ENCODE measurements at places on chromosomes 5 and 9.

DNA sequence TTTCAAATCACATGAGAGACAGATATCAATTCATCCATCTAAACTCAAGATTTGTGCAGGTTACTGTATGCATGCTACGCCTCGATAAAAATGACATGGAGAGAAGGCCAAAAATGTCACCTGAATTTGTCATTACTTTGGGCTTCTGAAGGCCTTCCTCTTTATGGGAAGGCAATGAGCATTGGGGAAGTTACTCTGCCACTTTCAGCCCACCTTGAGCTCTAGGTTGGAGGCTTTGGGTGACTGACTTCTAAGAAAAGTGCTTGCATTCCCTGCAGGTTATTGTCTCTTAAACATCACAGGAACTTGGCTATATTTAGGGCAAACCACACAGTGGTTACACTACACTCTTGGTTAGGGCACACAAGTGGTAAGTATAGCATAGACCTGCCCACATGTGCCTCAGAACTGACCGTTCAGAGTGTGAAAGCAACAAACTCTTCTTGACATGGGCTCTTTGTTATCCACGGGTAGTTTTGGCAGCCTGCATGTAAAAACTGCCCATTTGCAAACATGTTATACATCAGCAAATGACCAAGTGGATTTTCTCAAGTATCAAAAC, 169.5 kb downstream of the ZNF608 start:
- no peak for DNase-seq

DNA sequence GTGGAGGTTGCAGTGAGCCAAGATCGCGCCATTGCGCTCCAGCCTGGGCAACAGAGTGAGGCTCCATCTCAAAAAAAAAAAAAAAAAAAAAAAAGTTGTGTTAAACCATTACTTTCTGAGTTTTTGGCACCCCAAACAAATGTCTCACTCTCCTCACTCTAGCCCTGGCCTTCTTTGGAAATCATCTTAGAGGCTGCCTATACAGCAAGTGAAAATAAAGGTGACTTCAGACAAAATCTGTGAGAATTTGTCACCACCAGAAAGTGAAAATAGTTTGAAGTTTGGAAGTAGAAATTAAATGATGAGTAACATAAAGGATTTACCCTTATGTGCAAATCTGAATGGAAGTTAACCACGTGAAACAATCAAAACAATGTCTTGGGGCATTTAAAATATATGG, 7.2 kb upstream of the ZNF131 start:
- no peak for DNase-seq

DNA sequence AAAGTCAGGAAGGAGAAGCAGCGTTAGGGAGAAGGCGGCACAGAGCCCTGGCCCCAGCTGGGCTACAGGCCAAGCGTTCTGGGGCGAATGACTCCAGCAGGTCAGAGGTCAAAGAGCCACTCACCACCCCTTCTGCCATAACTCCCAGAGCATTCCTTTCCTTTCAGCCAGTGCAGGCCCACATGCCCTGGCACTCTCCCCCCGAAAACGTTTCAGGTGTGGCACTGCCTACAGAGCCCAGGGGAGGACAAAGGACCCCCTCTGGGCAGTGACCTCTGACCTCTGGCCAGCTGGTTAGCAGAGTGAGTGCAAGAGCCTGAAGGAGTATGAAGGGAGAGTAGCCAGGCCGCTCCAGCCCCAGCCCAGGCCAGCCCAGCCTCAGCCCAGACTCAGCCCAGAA, 4.9 kb downstream of the ABCA2 start:
- DNase-seq: no peak

DNA sequence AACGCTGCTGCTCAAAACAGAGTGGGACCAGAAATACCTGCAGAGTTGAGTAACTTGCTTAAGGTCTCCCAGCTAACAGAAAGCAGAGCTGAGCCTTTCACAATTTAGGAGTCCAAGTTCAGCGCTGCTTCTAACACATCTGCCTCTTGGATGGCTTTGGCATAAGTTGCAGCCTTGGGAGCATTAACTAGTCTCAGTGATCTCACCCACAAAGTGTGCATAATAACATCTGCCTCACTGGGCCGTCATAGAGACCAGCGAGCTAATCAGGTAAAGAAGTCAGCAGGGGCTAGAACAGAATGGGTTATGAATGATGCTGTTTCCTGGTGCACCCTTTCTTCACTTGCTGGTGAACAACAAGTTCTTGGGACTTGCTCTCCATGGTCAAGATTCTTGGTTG, 36.5 kb downstream of the WWC1 start:
- no peak for DNase-seq

- no peak for DNase-seq
Observed at GRCh38 chr5:69004676-69005075, 89.1 kb upstream of the SLC30A5 start.

- DNase-seq: no peak
Observed at GRCh38 chr5:126633552-126633951, 32.8 kb downstream of the PHAX start.

DNA sequence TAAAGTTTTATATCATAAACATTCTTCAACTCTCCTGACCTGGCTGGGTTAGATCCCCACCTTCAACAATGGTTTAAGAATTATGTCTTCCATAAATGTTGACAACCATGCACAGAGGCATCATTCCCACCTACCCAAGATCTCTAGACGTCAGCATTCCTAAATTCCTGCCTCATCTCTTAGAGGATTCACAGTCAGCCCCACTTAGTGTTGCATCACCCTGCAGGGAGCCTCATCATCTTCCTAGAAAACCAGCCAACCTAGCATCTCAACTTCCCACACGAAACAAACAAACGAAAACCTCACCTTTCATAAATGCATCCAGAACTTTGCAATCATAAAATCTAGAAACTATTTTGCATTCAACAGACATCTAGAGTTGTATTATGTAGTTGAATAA, 816.1 kb upstream of the C9orf72 start:
- DNase-seq: no peak

GRCh38 chr9:18936094-18936871, 96.7 kb downstream of the SAXO1 start:
- DNase-seq: no peak

DNA sequence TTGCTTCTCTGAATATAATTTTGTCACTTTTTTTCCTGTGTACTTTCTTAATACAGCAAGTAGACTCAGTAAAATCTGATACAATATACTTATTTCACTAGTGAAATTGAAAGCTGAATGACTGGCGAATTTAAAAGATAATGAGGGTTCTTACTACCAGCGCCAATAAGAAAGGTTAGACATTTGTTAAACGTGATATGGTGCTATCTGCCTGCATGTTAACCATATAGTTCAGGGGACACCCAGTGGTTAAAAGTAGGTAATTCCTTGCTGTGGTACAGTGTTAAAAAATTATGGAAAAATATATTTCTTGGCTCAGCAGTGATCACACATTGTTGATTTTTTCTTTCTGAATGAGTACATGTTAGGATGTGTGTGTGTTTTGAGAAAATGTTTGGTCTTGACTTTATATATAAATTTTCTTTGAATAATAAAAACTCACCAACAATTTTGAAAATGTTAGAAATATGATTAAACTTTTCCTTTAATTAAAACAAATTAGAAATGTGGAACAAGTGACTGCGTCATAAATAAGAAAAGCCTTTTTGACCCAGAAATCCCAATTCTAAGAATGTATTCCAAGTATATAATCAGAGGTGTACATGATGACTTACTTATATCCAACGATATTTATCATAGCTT, 25.8 kb downstream of the CAST start:
- DNase-seq: no peak

DNA sequence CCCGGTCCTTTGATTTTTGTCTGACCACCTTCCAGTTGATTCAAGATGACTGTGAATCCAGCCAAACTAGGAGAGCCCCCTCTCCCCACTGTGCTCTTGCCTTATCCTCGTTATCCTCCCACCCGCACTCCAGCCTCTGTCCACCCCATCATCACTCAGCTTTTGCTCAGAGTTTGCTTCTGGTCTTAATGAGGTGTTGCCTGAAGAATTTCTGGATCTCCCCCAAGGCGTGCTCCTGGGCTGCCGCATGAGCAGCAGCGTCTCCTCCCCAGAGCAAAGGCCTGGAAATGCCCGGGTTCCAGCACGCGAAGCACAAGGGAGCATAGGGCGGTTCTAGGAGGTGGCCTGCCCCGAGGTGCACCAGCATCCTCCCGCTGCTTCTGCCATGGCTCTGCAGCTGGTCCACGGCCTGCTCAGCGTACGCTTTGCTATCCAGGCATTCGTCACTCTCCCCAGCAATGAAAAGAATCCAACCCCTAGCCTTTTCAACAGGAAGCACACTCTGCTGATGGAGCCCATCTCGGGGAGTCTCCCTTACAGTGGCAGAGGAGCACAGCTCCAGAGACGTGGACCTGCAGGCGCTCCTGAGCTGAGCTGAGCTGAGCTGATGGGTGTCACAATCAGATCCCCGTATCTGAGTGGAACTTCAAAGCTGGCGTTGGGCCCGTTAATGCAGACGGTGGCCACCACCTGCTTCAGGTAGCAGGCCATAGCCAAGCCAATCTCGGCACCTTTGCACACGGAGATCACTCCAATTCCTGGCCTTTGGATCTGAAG, 50.7 kb downstream of the BAAT start:
- DNase-seq: no peak

GRCh38 chr9:115170358-115171073, 52.6 kb upstream of the TNC start:
- no peak for DNase-seq

DNA sequence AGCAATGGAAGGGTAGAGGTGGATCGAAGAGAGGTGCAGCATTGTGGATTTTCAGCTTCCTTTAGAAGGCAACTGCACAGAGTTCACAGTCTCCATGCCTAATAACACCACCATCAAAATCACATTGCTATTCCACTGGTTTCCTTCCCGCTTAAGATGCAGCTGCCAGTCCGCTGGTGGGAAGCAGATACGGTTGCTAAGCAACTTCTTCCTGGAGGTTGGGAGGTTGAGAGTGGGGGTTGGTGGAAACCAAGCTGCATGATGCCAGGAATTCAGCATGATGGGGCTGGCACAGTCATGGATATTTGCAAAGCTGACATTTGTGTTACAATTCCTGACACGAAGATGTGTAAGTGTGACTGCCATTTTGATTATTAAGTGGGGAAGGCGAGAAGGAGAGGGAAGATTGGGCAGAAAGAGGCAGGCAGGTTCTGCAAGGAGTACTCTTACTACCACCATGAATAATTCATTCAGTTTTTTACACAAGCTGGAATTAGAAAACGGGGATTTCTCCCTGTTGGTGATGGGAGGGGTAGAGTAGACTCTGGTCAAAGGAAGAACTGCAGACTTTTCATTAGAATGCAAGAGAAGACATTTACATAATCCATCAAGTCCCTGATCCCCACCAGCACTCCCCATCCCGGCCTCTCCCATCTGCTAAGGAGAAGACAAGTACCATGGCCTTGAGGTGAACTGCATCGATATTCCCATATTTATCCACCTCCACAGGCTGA, 87.5 kb downstream of the GLDC start:
- no peak for DNase-seq

GRCh38 chr9:133556354-133556753, 21.9 kb downstream of the ADAMTSL2 start:
- no peak for DNase-seq

DNA sequence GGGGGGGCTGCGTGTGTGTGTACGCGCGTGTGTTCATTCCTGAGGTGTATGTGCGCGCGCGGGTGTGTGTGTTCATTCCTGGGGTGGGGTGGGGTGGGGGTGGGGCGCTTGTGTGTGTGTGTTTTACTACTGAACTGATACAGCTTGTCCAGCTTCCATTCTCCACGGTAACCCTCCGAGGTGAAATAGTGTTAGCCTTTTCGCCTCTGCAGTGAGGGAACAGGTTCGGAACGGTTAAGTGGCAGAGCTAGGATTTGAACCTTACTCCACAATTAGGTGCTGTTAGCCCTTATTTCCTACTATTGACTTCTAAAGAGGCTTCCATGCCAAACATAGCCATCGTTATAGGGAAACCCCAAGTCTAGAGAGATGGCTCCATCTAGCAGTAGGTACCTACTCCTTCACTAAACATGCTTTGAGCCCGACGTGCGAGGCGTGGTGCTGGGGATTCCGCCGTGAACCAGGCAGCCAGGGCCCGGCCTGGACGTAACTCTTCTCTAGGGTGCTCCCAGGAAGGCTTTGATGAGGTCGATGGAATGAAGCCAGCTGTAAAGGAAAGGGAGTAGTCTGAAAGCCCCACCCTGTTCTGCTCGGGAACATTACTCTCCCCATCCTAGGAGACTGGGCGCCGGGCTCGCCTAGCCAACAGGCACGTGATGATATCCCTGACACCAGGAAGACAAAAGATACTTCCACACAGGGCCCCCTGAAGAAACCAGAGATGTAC, 782 bp upstream of the SKP1 start:
- DNase-seq: no peak

GRCh38 chr5:175516933-175517823, 38.8 kb downstream of the SFXN1 start:
- no peak for DNase-seq

GRCh38 chr5:34604119-34604675, 51.9 kb upstream of the RAI14 start:
- no peak for DNase-seq

DNA sequence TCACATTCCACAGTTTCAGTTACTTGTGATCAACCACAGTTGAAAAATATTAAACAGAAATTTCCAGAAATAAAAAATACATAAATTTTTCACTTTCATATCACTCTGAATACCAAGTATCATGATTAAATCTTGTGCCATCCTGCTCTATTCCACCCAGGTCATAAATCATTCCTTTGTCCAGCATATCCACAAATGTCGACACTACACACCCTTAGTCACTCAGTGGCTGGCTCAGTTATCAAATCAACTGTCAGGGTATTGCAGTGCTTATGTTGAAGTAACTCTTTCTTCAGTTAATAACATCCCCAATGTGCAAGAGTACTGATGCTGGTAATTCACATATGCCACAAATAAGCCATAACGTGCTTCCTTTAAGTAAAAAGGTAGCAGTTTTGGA, 115.7 kb downstream of the FBXL17 start:
- DNase-seq: no peak

DNA sequence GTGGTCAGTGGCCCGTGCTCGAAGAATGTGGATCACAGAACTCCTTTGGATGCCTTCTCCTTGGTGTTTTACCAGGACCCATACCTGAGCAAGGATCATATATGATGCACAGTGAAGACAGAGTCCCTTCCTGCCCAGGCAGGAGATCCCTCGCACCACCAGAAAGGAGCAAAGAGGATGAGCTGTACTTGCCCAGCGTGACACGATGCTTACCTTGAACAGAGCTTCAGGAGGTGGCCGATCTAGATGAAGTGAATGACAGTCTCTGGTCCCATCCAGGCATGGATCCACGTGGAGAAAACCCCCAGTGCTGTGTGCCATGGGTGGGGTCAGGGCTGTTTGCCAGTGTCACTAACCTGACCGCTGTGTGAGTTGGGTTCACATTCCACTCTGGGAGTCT, 455.4 kb downstream of the GADD45G start:
- no peak for DNase-seq

DNA sequence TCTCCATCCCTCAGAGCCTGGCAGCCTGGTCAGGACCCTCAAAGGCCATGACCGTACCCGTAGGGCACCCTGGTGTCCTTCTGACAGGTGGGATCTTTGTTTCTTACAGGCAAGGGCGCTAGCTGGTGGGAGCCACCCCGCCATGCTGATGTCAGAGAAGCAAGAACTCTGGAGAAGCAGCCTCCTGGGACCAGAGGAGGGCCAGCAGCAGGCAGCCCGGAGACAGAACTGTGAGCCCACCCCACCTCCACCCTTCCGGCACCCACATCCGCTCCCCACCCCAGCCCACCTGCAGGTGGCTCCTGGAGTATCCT, 42.2 kb upstream of the IL17B start:
- no peak for DNase-seq

All from stimulated activated CD8-positive, alpha-beta memory T cell treated with anti-CD3 and anti-CD28 coated beads, Interleukin-15, amount 100 ng/mL, for 24 hours (primary cell).